ENCODE measurements at places on chromosomes 5 and 9. TPM values are rescaled to one million over a fixed set of nuclear protein-coding genes. Genes with fewer than 3 reads are reported as not detected.

GRCh38 chr9:132472599-132472998 lies 62.6 kb downstream of the CFAP77 start:
- no peak overlapping the region for H3K27ac ChIP-seq
- H3K4me1 ChIP-seq = no peaks in the 10 kb centered on the region
- DNase-seq = no peak
- no peaks in the 10 kb centered on the region for H3K36me3 ChIP-seq

The CDH12 gene
- total RNA-seq = not detected

The CDK9 gene
- total RNA-seq = 71.7 TPM

- H3K27ac ChIP-seq = no peak overlapping the region
- no peak overlapping the region for H3K4me3 ChIP-seq
- H3K36me3 ChIP-seq = no peaks in the 10 kb centered on the region
- DNase-seq = no peak
- no peaks in the 10 kb centered on the region for H3K27me3 ChIP-seq
Observed at GRCh38 chr9:135343837-135344522, 135.6 kb upstream of the PPP1R26 start.

The F12 gene
- 3.0 TPM for total RNA-seq

- no peaks in the 10 kb centered on the region for H3K36me3 ChIP-seq
- H3K27ac ChIP-seq = no peak overlapping the region
- H3K4me1 ChIP-seq = no peaks in the 10 kb centered on the region
- no peak overlapping the region for H3K4me3 ChIP-seq
- no peak for DNase-seq
- H3K27me3 ChIP-seq = no peaks in the 10 kb centered on the region
Observed at GRCh38 chr5:2813678-2814077, 62.2 kb upstream of the IRX2 start.

The OTULINL gene
- total RNA-seq = 2.8 TPM

DNA sequence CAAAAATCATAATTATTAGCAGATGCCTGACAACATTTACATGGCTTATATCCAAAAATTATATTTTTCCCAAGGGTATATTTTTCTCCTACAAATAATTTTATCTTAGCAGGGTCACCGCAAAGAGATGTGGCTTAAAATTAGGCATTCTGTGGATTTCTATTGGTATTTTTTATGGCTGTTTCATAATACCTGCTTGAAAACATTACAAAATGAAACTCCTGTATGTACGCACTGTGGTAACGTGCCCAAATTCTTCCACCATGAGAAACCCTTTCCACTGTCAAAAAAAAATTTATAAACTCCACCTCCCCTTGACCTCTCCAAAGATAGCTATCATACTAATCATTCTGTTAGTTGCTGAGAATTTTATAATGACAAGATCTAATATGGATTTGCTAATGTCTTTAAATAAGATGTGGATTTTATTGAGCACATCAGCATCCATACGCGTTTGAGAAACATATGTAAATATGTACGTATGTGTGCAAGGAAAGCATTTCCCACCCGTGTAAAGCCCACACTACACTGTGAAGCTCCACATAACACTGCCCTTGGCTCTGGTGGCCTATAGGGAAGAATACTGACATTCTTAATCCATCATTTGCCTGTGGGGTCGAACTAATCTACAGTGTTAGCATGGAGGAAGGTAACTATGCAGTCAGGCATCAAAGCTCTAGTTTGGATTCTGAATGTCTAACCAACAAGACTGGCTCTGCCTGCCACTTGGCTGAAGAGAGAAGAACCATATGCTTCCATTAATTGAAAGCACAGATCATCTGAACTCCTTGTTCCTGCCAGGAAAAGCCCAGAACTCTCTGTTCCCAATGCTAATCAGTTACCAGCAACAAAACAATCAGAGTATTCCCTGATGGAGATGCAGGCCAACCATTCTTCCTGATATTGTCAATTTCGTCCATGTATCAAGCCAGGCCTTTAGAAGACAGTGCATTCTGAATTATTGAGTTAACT lies 244.7 kb downstream of the SPOCK1 start:
- no peak overlapping the region for H3K27ac ChIP-seq
- no peaks in the 10 kb centered on the region for H3K36me3 ChIP-seq
- H3K4me1 ChIP-seq = peaks cover 9% of the 10 kb centered on the region
- DNase-seq = peak; percentile 82
- no peaks in the 10 kb centered on the region for H3K27me3 ChIP-seq
- H3K4me3 ChIP-seq = no peak overlapping the region

DNA sequence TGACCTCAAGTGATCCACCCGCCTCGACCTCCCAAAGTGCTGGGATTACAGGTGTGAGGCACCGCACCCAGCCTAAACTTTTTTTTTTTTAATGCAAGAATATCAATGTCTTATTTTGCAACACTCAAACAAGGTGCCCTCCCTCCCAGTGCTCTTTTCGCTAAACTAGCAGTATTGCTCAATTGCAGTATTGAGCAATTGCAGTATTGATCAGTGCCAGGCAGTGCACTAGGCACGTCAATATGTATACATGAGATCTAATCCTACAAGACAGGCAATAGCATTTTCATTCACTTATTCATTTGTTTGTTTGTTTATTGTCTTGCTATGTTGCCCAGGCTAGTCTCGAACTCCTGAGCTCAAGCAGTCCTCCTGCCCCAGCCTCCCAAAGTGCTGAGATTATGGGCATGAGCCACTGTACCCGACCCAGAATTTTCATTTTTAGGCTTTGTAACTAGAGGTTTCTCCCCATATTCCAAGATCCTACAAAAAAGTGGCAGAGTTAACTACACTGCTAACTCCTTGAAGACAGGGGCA lies 94.5 kb downstream of the TTLL11 start:
- no peak overlapping the region for H3K27ac ChIP-seq
- peaks cover 5% of the 10 kb centered on the region for H3K4me1 ChIP-seq
- no peak for DNase-seq
- no peaks in the 10 kb centered on the region for H3K27me3 ChIP-seq
- no peak overlapping the region for H3K4me3 ChIP-seq

DNA sequence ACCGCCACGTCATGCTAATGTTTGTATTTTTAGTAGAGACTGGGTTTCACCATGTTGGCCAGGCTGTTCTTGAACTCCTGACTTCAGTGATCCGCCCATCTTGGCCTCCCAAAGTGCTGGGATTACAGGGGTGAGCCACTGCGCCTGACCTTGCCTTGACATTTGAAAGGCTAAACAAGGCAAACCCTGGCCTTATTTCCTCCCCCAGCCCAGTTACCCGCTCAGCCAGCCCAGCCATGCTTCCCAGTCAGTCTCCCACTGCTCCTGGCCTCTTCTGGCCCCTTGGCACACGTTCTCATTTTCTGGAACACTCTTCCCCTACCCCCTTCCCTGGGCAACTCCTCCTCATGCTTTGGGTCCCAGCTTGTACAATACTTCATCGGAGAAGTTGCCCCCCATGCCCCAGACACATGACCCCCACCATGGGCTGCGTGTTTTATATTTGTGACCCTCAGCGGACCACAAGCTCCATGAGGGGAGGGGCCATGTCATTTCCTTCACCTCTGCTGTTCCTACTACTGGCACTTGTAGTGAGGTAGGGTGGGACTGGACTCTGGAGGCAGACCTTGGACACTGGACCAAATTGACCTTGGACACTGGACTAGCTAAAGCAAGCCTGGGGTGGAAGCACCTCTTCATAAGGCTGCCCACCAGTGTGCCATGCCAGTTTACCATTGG lies 94.4 kb upstream of the IER5L start:
- peaks cover 2% of the 10 kb centered on the region for H3K27me3 ChIP-seq
- H3K4me3 ChIP-seq = no peak overlapping the region
- no peak for DNase-seq
- no peak overlapping the region for H3K27ac ChIP-seq
- peaks cover 12% of the 10 kb centered on the region for H3K4me1 ChIP-seq

- no peaks in the 10 kb centered on the region for H3K36me3 ChIP-seq
- H3K27ac ChIP-seq = peak overlapping the region; percentile 33
- no peak for DNase-seq
- no peak overlapping the region for H3K4me3 ChIP-seq
Observed at GRCh38 chr9:13386316-13386715, 106.8 kb upstream of the MPDZ start.

DNA sequence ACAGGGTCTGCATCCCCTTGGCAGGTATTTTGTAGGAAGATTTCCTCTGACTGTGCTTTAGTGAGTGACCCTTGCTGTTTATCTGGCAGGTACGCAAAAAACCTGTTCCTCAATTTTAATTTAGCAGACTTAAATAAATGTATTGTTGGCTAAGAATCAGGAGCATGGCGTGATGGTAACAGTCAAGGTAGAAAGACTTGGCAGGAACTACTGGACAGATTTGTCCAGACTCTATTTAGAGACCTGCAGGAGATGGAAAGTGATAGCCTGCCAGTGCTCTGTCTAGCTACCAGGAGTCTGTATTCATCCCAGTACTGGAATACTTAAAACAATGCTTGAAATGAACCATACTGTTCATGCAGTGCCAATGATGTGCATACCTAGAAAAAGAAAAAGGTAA lies 78.8 kb upstream of the MAST4 start:
- H3K4me3 ChIP-seq = no peak overlapping the region
- H3K27ac ChIP-seq = no peak overlapping the region
- no peaks in the 10 kb centered on the region for H3K4me1 ChIP-seq
- DNase-seq = no peak

The KIF20A gene
- 2.7 TPM for total RNA-seq

The SHISAL2B gene
- total RNA-seq = not detected

DNA sequence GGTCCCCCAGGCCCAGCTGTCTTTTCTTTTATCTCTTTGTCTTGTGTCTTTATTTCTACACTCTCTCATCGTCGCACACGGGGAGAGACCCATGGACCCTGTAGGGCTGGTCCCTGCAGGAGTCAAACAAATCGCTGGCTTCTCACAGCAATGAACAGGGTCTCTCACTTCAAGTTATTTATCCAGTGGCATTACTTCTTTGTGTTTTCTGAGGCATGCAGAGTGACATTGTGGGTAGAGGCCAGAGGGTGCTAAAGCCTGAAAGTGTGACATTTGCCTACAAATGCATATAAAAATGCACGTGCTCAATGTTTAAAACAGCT lies 127.6 kb downstream of the ST8SIA4 start:
- no peak for DNase-seq
- H3K4me3 ChIP-seq = no peak overlapping the region
- no peak overlapping the region for H3K27ac ChIP-seq
- H3K27me3 ChIP-seq = no peaks in the 10 kb centered on the region
- peaks cover 11% of the 10 kb centered on the region for H3K4me1 ChIP-seq
- H3K36me3 ChIP-seq = no peaks in the 10 kb centered on the region

The ITK gene
- 0.48 TPM for total RNA-seq

GRCh38 chr9:33737811-33738606 lies 57.4 kb upstream of the PRSS3 start:
- no peaks in the 10 kb centered on the region for H3K36me3 ChIP-seq
- H3K4me3 ChIP-seq = no peak overlapping the region
- DNase-seq = peak; percentile 32
- peaks cover 3% of the 10 kb centered on the region for H3K27me3 ChIP-seq
- H3K27ac ChIP-seq = no peak overlapping the region

The CCDC180 gene
- 3.5 TPM for total RNA-seq

GRCh38 chr5:159120446-159120845 lies 20.7 kb upstream of the EBF1 start:
- no peaks in the 10 kb centered on the region for H3K27me3 ChIP-seq
- H3K27ac ChIP-seq = no peak overlapping the region
- no peaks in the 10 kb centered on the region for H3K36me3 ChIP-seq
- no peaks in the 10 kb centered on the region for H3K4me1 ChIP-seq

The NR5A1 gene
- total RNA-seq = 0.26 TPM

The GPR150 gene
- total RNA-seq = not detected

- H3K36me3 ChIP-seq = no peaks in the 10 kb centered on the region
- H3K4me3 ChIP-seq = no peak overlapping the region
- H3K4me1 ChIP-seq = peaks cover 18% of the 10 kb centered on the region
- peak overlapping the region; percentile 27 for H3K27ac ChIP-seq
Observed at GRCh38 chr9:6930827-6931226, 173.1 kb downstream of the KDM4C start.

The YIPF5 gene
- total RNA-seq = 144 TPM

The CREB3 gene
- total RNA-seq = 84.1 TPM

GRCh38 chr5:127599320-127599719 lies 49.6 kb upstream of the CTXN3 start:
- DNase-seq = no peak
- no peaks in the 10 kb centered on the region for H3K36me3 ChIP-seq
- H3K27me3 ChIP-seq = no peaks in the 10 kb centered on the region
- no peaks in the 10 kb centered on the region for H3K4me1 ChIP-seq

- no peak overlapping the region for H3K4me3 ChIP-seq
- no peaks in the 10 kb centered on the region for H3K36me3 ChIP-seq
- H3K27me3 ChIP-seq = no peaks in the 10 kb centered on the region
- no peak for DNase-seq
- no peak overlapping the region for H3K27ac ChIP-seq
- H3K4me1 ChIP-seq = no peaks in the 10 kb centered on the region
Observed at GRCh38 chr9:19619221-19619620, 169.6 kb downstream of the SLC24A2 start.

The FAM153A gene
- total RNA-seq = not detected
